ENCODE measurements at places on chromosomes 12 and 14.

DNA sequence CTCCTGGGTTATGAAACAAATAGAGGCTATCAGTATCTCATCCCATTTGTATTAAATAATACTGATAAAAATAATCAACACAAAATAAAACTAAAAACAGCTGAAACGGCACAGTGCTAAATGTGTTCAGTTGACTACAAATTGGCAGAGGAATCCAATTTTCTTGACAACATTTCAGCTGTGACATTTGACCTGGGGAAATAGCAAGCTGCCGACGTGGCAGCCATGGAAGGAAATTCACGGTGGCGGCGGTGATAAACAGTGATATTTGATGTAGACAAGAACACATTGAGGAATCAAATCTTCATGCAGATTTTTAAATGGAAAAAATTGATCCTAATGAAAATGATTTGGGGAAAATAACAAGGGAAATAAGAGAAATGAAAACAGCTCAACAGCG lies 159.1 kb upstream of the RTL1 start:
- no peak for DNase-seq

- DNase-seq, result no peak
Measured at GRCh38 chr12:79706156-79706555, 15.4 kb upstream of the PAWR start.

GRCh38 chr12:111823891-111824290 lies 18.1 kb upstream of the MAPKAPK5 start:
- no peak for DNase-seq

DNA sequence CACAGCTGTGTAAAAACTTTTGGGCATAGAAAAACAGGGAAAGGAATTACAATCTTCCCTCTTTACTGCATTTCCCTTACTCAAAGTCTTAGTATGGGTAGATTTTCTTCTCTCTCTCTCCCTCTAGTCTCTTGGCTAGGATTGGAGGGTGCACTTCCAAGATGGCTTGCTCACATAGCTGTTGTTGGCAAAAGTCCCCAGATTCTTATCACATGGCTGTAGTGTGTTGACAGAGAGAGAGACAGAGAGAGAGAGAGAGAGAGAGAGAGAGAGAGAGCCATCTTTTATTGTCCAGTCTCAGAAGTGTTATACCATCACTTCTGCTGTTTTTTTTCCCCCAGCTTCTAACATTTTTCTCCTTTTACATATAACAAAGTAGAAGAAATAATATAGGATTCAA lies 6.3 kb upstream of the OR4E2 start:
- no peak for DNase-seq

GRCh38 chr12:2259369-2259768 lies 206.6 kb downstream of the CACNA1C start:
- DNase-seq, result no peak

GRCh38 chr12:54161481-54162437 lies 27.0 kb downstream of the SMUG1 start:
- no peak for DNase-seq

DNA sequence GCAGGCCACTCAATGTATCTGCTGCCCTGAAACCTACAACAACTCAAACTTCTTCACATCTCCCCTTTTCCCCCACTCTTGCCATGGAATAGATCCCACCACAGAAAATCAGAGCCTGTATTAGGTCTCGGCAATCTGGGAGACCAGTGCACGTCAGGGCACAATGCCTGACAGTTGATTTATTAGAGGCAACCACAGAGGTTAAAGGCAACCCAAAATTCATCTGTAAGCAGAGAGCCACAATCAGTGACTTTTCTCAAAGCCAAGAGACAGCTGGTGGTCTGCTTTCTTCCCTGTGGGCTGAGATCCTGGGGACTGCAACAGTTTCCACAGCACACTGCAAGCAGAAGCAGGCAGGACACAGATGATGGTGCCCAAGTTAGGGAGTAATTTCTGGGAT lies 169.0 kb upstream of the NTF3 start:
- no peak for DNase-seq

GRCh38 chr14:23468704-23469126 lies 788 bp upstream of the NGDN start:
- no peak for DNase-seq

- no peak for DNase-seq
Measured at GRCh38 chr14:91108941-91109611, 4.8 kb upstream of the DGLUCY start.

DNA sequence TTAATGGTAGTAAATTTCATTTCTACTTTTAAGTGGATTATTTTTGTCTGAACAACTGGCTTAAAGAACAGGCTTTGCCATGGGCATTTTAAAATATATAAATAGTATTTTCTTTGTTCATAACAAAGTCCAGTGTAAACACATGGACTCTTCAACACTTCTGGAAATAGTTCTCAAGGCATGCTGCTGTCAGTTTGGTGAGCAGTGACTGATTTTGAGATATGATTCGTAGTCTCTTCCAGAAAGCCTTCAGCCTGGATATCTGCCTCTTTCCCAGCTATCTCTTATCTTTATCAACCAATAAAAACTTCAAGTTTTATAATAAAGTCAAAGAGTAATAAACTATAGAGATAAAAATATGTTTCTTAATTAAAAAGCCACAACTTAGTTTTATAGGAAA lies 110.7 kb downstream of the NAV3 start:
- no peak for DNase-seq

DNA sequence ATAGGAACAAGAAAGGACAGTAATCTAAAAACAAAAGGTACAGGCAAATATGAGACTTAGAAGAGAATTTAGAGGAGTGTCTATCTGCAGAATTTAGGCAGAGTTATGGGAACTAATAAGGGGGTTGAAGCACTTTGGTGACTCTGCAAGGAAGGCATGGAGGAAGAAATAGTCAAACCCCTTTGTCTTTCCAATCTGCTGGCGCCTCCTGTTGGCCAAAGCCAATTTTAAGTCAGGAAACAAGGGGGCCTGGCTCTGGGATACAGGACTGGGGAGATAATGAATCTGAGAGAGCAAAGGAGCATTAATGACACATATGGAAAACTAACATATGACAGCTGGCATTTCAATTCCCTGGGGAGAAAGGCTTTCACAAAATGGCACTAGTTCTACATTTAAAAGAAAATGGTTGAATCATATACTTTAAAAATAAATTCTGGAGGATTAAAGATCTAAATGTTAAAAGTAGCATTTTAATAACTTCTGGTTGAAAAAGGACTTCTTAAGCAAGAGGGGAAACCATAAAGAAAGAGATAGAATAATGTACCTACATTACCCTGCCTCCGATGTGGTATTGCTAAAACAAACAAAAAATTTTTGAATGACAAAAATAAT lies 48.5 kb upstream of the CSRP2 start:
- peak; percentile 0 for DNase-seq

DNA sequence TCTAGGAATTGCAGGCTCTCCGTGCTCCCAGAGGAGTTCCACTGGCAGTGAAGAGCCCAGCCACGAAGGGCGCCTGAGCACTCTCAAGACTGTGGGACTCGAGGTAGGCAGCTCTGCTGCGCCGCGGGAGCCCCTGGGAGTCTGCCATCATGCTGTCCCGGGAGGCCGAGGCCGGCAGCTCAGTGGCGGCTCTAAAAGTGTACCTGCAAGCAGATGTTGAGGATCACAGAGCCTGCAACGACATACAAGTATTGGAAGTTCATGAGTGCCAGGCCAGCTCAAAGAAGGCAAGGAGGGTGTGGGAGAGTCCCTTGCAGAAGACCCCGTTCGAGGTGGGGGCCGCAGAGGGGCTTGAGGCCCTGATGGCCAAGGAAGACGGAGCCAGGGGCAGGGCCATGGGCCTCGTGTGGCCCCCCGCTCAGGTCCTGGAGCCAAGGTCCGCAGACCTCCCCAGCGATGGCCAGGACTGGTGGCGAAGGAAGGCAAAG lies 62.7 kb downstream of the MUCL1 start:
- no peak for DNase-seq

All from GM12864 (cell line).